Stimulated activated CD4-positive, alpha-beta T cell treated with anti-CD3 and anti-CD28 coated beads, Interleukin-2, amount 100 ng/mL, for 48 hours (primary cell): ENCODE measurements at places on chromosomes 1 and 21.

GRCh38 chr21:20789729-20790500 lies 208.3 kb upstream of the NCAM2 start:
- no peak for DNase-seq

- no peak for DNase-seq
Measured at GRCh38 chr1:213060836-213061235, 9.8 kb downstream of the RPS6KC1 start.

DNA sequence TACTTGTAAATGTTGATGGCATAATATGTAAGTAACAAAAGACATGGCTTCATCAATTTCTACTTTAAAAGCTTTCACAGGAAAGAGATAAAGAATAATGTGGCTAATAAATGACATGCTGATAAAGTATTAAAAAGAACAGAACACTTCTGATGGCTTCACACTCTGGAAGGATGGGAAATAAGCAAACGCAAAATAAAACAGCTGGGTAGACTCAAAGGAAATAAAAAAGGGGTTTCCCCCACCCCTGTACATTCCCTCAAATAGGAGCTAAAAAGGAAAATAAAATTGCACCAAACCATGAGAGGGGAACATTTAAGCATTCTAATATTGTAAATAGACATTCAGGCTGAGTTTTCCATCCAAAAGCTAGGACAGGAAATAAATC lies 27.0 kb upstream of the DYRK1A start:
- no peak for DNase-seq

DNA sequence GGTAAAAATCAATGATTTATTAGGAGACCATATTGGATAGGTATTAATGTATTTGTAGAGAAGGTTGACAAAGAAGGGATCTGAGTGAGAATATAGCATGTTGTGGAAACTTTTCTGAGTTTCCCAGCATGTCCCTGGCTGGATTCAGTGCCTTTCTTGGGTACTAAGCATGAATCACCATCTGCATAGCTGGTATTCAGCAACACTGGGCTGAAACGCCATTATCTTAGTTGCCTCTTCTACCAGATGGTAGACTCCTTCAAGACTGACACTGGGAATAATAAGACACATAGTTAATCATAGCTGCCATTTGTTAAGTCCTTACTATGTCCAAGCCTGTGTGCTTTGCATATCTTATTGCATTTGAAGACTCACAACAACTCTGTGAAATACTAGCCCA lies 45.5 kb downstream of the ATP5PF start:
- no peak for DNase-seq

- DNase-seq = peak; percentile 1
Measured at GRCh38 chr1:72283307-72284083, 1.2 kb upstream of the NEGR1 start.

GRCh38 chr1:5189384-5189783 lies 535.0 kb downstream of the AJAP1 start:
- no peak for DNase-seq

DNA sequence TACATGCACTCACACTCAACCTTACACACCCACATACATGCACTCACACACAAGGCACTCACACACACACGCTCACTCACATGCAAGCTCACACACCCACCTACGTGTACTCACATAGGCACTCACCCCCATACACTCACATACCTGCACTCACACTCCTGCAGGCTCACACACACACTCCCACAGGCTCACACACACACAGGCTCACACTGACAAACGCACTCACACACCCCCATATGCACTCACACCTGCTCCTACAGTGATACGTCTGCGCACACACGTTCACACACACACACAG lies 19.1 kb upstream of the TMEM52 start:
- no peak for DNase-seq

DNA sequence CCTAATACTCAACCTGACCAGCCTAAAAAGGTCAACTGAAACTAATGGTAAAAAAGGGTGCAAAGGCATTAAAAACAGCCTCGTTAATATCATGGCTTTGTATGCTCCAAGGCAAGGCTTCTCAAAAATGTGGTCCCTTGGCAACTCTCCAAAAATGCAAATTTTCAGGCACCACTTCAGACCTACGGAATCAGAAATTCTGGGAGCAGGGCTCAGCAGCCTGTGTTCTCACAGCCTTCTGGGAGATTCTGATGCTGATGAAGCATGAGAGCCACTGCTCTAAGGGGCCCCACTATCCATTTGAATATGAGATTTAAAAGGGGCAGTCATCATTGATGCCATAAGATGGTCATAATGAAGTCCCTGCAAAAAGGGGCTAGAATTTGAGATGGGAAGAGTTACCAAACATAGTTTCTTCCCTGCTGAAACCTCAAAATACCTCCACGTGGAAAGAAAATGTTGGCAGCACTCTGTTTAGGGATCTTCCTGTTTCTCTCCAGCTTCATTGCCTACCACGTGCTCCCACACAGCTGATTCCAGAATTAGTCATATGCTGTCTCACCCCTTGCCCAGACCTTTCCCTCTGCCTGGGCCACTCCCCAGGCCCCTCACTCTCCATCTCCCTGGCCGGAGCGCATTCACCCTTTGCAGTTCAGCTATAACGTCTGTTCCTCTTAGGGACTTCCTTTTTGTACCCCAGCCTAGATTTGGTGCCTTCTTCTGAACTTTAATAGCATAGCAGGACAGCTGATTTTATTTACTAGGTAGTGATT lies 46.7 kb downstream of the PHC2 start:
- DNase-seq = no peak

GRCh38 chr1:200367841-200368534 lies 41.8 kb downstream of the ZNF281 start:
- DNase-seq = no peak

DNA sequence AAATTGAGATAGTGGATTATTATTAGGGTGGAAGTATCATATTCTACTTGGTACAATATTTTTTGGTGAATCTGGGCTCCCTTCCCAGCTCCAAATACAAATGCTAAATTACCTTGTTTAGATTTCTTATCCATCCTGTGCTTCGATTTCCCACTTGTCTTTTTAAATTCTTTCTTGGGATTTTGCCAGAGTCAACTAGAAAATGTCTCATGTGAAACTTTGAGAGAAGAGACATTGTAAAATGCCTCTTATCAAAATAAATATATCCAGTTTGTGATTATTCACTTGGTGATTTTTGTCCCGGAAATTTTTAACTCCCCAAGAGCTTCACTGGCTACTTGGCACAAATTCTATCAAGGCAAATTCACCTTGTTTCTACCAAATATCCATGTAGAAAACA lies 202.0 kb downstream of the FMN2 start:
- DNase-seq = no peak

- no peak for DNase-seq
Measured at GRCh38 chr1:204478921-204479320, 15.7 kb downstream of the PIK3C2B start.

GRCh38 chr21:38645282-38645681 lies 147.0 kb upstream of the ERG start:
- no peak for DNase-seq

DNA sequence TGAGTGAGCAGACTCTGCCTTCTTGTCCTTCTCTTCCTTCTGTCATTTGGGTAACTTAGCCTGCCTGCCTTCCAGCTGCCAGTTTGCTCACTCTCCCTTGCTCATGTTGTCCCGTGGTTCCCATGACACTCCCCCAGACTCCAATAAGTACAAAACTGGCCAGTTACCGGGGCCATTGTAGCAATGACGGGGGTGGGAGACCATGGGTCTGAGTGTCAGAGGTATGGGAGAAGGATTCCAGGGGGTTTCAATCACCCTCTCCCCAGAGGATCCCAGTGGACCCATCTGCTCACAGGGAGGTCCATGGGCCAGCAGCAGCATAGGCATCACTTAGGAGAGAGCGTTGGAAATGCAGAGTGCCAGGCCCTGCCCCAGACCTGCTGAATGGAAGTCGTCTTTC lies 51.3 kb downstream of the CAPN9 start:
- no peak for DNase-seq

DNA sequence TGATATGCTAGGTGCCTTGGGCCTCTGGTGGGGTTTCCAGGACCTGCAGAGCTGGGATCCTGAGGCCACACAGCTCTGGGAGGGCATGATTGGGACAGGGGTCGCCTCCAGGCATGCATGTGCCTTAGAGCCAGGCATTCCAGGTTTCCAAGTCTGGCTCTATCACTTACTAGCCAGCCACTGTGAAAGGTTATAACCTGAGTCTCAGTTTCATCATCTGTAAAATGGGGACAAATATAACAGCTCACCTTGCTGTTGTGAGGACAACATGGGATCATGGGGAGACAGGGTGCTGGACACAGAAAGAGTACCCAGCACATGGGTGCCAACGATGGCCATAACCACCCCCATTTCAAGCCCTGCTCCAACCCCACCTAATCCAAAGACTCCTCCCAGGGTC lies 2.7 kb downstream of the CHI3L1 start:
- DNase-seq = no peak

GRCh38 chr21:42411891-42412635 lies 8.4 kb downstream of the UBASH3A start:
- no peak for DNase-seq

DNA sequence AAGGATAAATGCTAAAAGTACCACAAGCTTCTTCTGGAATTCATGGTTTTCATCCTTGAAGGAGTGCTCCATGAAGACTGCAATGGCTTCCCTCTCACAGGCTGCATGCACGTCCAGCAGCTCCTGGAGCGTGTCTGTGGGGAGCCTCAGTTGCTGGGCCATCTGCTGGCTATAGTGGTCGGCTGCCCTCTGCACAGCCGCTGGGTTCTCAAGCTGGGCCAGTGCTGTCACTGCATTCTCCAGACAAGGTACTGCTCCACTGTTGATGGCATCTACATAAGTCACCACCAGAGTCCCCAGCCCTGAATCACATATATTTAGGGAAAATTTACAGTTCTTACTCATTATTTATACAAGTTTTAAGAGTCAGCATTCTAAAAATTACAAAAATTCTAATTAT lies 8.7 kb downstream of the GBP4 start:
- no peak for DNase-seq

- no peak for DNase-seq
Measured at GRCh38 chr1:101444381-101444780, 207.6 kb downstream of the S1PR1 start.

GRCh38 chr1:87794788-87795614 lies 466.3 kb downstream of the LMO4 start:
- DNase-seq = no peak

GRCh38 chr1:246781212-246781611 lies 57.0 kb downstream of the SCCPDH start:
- DNase-seq = no peak

DNA sequence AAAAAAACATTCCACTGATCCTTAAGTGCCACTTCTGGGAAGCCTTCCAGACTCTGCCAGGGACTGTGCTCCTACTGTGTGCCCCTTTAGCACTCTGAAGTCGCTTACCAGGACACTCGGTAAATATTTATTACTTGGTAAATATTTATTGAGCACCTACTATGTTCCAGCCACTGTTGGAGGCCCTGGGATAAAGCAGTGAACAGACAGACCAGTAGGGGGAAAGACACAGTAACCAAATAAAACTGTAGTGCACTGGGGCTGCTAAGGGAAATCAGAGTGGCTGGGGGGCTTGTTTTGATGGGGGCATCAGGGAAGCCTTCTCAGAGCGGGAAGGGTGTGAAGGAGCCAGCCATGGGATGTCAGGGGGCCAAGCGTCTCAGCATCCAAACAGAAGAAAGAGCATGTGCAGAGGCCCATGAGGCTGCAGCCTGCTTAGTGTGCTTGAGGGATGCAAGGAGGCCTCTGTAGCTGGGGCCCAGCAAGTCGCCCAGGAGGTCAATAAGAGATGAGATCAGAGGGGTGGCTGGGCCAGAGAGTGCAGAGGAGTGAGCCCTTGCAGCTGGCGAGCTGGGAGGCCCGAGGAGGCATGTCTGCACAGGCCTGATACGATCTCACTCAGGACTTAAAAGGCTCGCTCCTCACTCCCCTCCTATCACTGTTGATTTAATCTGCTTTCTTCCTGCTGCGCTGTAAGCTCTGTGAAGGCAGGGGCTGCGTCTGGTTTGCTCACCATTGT lies 28.6 kb downstream of the KAZN start:
- no peak for DNase-seq

GRCh38 chr1:102861247-102861646 lies 247.1 kb downstream of the COL11A1 start:
- DNase-seq = no peak

DNA sequence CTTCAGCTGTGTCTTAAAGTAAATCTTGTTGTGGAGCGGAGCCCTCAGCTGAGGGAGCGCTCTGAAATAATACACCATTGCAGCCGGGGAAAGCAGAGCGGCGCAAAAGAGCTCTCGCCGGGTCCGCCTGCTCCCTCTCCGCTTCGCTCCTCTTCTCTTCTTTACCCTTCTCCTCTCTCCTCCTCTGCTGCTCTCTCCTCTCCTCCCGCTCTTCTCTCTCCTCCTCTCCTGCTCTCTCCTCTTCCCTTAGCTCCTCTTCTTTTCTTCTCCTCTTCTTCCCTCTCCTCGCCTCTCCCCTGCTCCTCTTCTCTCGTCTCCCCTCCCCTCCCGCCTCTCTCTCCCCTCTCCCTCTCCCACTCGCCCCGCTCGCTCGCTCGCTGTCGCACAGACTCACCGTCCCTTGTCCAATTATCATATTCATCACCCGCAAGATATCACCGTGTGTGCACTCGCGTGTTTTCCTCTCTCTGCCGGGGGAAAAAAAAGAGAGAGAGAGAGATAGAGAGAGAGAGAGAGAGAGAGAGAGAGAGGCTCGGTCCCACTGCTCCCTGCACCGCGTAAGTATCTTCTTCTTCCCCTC lies at the start of gene PROX1:
Gene PROX1, plus strand, starts transcription at position 47 of the 580 bp plus-strand sequence. CDS start 8,563 bp downstream, outside the sequence.
- no peak for DNase-seq

DNA sequence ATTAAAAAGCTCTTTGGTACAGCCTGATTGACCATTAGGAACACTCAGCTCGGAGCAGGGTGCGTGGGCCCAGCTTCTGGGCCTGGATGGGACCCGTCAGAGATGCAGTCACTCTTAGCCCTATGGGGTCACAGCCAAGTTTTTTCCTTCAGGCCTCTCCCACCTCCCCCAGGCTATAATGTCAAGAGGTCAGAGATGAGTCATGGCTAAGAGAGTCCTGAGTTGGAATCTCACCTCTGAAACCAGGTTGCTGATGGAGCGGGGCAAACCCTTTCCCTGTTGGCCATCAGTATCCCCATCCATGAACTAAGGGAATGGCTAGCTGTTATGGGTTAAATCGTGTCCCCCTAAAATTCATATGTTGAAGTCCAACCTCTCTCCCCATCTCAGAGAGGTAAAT lies 195.9 kb upstream of the POU3F1 start:
- DNase-seq = no peak

GRCh38 chr1:117093870-117094621 lies 27.5 kb downstream of the TRIM45 start:
- DNase-seq = no peak

GRCh38 chr1:97281962-97282361 lies 560.4 kb downstream of the PTBP2 start:
- DNase-seq = no peak

DNA sequence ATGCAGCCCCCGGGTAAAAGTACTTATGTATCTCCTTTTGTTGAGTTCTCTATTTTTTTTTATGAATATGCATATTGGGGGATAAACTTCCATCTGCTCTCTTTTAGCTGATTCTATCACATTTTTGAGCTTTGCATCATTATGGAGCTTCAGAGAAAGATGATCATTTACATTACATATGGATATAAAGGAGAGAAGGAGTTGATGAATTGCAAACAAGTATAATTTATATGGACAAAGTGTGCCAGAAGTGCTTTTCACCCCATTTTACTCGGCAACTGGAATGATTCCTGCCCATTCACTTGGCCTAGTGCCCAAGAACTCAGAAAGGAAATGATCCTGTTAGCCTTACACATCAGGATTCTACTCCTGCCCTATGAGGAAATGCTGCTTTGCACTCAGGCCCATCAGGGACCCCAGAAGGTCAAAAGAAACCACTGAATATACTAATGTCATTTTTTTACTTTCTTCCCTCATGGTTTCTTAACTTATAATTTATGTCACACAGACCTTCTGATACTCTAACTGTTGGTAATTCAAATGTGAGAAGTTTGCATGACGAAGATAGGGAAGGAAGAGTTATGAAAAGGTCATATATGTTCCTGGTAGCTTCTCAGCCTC lies 65.6 kb downstream of the SAMSN1 start:
- no peak for DNase-seq
